Effector memory CD4-positive, alpha-beta T cell (primary cell): ENCODE measurements at places on chromosomes 7 and 10.

DNA sequence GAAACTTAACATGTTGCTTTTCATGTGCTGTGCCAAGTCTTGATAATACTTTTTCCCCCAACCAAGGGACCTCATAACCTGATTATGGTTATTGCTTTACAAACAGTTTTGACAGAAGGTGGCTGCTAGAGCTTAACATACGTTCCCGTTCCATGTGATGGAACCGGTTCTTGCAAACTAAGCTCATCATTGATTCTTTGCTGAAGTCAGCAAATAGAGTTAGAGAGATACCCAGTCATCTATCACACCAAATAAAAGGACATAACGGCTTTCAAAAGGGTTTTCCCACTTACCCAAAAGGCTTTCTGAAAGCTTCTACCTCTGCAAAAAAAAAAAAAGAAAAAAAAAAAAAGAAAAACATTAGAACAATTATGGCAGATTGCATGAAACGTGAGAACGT is 230.3 kb upstream of the MDFIC start:
- DNase-seq, result no peak

DNA sequence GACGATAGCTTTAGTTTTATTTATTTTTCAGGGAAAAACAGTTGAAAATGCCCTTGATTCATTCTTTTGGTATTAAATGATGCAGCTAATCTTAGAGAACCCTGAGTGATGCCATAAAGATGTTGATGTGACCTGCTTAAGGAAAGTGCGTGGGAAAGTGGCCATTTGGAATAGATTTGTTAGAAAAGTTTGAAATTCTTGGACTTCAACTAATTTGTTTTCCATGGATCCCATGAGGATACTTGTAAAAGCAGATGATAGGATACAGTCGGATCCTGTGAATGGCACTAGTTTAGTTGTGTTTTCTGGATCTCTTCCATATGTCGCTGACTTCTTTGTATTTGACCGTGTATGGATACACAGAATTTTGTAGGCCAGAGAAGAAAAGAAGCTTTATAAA is 69.0 kb downstream of the SEPTIN7 start:
- DNase-seq, result no peak

GRCh38 chr10:115827231-115828009 is 445.6 kb downstream of the GFRA1 start:
- no peak for DNase-seq

DNA sequence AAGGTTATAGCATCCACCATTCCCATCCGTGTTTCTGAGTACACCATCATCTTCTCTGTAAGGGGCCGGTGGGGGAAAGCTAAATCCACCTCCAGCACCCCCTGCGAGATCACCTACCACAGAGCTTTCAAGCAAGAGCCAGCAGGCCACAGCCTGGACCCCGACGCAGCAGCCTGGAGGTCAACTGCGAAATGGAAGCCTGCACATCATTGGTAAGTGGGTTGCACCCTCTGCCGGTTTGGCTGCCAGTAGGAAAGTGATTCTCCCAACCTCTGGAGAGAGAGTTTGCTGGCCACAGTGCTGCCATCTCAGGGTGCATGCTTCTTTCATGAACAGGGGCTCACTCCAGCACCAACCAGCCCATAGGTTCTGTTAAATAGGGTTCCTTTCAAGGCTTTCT is 81.7 kb downstream of the WIPF3 start:
- DNase-seq, result no peak
